ENCODE measurements at places on chromosomes 7 and 10.

- no peak for DNase-seq
Measured at GRCh38 chr10:68247931-68248330, 16.0 kb upstream of the ATOH7 start.

DNA sequence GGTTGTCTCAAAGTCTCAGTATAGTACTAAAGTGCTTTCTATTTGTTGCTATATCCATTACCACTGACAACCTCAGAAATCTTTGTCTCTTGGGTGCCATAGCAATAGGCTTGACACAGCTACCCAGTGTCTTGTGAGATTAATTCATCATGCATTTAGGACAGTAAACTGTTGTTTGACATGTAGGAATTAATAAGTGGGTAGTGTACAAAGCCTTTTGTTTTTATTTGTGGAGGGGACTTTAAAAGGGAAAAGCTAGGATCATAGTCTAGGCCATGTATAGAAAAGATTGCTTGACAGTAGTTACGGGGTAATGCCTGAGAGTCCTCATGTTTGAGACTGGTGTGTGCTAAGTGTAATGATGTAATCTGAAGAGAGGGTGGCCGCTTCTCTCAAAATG lies 102.6 kb upstream of the AGR3 start:
- DNase-seq: no peak

DNA sequence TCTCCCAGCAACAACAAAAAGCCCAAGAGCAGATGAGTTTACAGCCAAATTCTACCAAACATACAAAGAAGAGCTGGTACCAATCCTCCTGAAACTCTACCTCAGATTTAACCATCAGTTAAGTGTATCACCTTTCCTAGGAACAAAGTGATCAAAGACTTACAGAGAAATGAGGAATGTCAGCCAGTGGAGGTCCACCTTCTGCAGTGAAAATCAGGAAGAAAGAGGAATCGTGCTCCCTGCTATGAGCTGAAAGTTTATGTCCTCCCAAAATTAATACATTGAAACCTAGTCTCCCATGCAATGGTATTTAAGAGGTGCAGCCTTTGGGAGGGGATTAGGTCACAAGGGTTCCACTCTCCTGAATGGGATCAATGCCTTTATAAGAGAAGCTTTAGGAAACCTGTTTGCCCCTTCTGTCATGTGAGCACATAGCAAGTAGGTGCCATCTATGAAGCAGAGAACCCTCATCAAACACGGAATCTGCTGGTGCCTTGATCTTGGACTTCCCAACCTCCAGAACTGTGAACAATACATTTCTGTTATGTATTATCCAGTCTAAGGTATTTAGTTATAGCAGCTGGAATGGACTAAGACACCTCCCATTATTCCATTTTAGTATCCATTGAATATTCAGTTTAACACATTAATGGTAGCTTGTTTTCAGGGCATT lies 139.0 kb upstream of the FZD8 start:
- no peak for DNase-seq

- DNase-seq: no peak
Measured at GRCh38 chr7:131570401-131570800, 14.0 kb upstream of the PODXL start.
